Thymus (tissue), 14 donors: ENCODE measurements at places on chromosomes 4 and X. TPM values are rescaled to one million over a fixed set of nuclear protein-coding genes. Genes with fewer than 3 reads are reported as not detected.

DNA sequence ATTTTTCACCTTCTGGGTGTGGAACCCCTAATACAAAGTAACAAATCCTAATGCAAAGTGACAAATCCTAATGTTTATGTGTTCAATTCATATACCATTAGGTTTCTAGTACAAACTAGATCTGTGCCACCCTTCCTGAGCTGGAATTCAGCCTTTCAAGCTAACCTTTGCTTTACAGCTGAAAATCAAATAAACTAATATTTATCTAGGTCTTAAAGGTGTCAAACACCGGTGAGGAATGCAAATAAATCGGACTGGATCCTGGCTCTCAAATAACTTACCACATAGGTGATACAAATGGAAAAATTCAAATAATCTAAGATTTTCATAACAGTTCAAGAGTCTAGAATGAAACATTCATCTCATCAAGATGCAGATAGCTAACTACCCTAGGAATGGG lies 11.6 kb downstream of the IRF2 start:
- no peaks in the 10 kb centered on the region for H3K36me3 ChIP-seq
- H3K27me3 ChIP-seq: no peaks in the 10 kb centered on the region
- DNase-seq: no peak
- no peaks in the 10 kb centered on the region for H3K4me1 ChIP-seq
- H3K27ac ChIP-seq: no peak overlapping the region
- H3K4me3 ChIP-seq: no peak overlapping the region

DNA sequence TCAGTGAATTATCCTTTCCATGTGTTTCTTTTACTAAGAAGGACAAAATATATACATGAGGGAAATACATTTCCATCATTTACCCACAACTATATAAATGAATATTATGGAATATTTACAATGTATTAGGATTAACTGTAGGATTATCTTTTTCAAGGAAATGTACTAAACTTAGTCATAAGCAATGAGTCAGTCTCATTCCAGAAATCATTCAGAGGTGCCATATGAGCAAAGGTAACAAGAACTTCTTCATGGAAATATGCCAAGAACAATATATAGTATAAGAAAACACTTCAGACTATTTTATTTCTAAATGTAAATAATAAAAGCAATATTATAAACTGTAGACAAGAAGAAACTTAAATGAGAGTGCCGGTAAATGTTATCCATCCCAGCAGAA lies 67.1 kb downstream of the USP38 start:
- no peaks in the 10 kb centered on the region for H3K36me3 ChIP-seq
- no peaks in the 10 kb centered on the region for H3K27me3 ChIP-seq
- no peaks in the 10 kb centered on the region for H3K4me1 ChIP-seq
- no peak for DNase-seq
- H3K4me3 ChIP-seq: no peak overlapping the region

DNA sequence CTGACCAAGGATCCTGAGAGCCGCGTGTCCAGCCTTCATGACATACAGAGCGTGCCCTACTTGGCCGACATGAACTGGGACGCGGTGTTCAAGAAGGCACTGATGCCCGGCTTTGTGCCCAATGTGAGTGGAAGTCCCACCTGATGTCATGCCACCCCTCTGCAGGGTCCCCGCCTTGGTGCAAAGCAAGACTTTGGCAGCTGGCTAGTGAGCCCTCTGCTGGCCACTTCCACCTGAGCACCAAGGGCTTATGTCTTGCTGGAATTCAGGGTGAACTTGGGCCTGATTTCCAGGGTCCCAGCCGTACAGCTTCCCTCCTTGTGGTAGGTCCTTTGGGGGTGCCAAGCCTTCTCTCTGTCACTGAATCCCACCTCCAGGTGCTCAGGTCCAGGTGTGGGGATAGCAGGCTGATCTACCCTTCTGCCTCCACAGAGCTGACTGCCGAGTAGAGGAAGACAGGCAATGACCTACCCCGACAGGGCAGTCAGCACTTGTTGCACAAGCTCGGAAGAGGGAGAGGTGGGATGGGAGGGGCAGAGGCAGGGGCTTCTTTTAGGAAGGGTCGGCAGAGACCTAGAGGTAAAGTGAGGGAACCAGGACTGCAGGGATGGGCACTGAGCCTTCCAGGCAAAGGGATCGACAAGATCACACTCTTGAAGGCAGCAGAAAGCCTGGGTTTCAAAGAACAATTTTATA lies 248.1 kb downstream of the EVC2 start:
- no peaks in the 10 kb centered on the region for H3K4me1 ChIP-seq
- H3K27me3 ChIP-seq: no peaks in the 10 kb centered on the region
- no peaks in the 10 kb centered on the region for H3K36me3 ChIP-seq
- no peak overlapping the region for H3K27ac ChIP-seq

- no peak overlapping the region for H3K4me3 ChIP-seq
- H3K27ac ChIP-seq: no peak overlapping the region
- DNase-seq: no peak
- H3K4me1 ChIP-seq: no peaks in the 10 kb centered on the region
- H3K27me3 ChIP-seq: no peaks in the 10 kb centered on the region
These were observed 277.3 kb upstream of the TAPT1 start for GRCh38 chr4:16503421-16504100.

DNA sequence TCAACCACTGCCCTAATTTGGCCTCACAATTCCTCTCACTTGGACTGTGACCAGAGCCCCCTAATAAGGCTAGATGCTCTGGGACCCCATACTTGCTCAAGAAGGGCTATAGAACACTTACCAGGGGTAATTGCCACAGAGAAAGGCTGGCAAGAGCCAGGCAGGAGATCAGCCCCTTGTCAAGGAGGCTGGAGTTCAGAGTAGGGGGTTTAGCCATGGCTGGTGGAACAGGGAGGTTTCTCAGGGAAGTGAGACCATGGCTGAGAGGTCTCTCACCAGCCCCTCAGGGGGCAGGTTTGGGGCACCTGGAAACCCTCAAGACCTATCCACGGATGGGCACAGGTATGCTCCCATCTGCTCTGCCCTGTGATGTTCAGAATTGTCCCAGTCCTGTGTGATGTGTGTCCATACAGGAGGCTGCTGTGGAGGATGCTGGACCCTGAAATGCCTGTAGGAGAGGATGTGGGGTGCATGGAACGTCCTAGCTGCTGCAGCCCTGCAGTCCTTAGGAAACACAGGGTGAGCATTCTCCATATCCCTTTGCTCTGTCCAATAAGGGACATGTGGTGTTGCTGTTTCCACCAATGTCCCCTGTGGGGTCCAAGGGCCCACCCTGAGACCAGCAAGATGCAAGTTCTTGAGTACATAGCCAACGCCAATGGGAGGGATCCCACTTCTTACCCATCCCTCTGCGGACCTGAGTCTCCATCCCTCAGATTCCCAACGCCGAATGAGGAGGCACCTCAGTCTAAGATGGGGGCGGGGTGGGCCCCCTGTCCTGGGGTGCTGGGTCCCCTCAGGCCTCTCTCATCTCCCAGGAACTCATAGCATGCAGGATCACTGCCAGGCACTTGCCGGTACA lies 16.4 kb upstream of the HSFX1 start:
- no peaks in the 10 kb centered on the region for H3K4me1 ChIP-seq
- H3K27ac ChIP-seq: no peak overlapping the region
- H3K36me3 ChIP-seq: no peaks in the 10 kb centered on the region

- peaks cover 3% of the 10 kb centered on the region for H3K4me1 ChIP-seq
- DNase-seq: peak; percentile 27
- no peak within 1 kb of the TSS for H3K27ac ChIP-seq
- no peaks in the 10 kb centered on the region for H3K36me3 ChIP-seq
These were observed at the start of gene ARMCX4 for GRCh38 chrX:101485212-101485949. TSS of gene ARMCX4 (plus strand) at chrX:101485456. CDS start at chrX:101488590, 3,134 bp downstream.

The TLR6 gene
- total RNA-seq: 2.5 TPM

- no peaks in the 10 kb centered on the region for H3K27me3 ChIP-seq
- H3K4me3 ChIP-seq: no peak overlapping the region
- peaks cover 8% of the 10 kb centered on the region for H3K36me3 ChIP-seq
- no peak for DNase-seq
- H3K4me1 ChIP-seq: no peaks in the 10 kb centered on the region
These were observed 95.9 kb downstream of the NYX start for GRCh38 chrX:41543025-41543424.

DNA sequence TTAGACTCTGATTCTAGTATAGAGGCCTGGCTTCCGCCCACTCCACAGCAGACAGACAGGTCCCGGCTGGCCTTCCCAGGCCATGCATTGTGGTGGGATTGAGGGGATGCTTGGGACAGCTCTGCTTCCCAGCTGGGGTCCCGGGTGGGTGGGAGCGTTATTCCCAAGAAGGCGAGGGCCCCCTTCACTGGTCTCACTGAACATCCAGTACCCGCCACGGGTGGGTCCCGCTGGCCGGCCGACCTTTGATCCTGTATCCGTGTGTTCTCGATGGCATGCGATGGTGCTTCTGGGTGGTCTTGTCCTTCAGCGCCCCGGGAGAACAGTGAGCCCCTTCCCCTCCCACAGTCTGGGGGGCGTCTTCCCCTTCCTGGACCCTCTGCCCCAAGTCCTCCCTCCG lies 231.4 kb downstream of the AFAP1 start:
- H3K27me3 ChIP-seq: no peaks in the 10 kb centered on the region
- DNase-seq: no peak
- H3K4me3 ChIP-seq: no peak overlapping the region
- H3K36me3 ChIP-seq: no peaks in the 10 kb centered on the region
- H3K4me1 ChIP-seq: no peaks in the 10 kb centered on the region
